ENCODE measurements at places on chromosomes 3 and 15.

- no peak for DNase-seq
Observed at GRCh38 chr15:73714695-73715301, 30.6 kb downstream of the CD276 start.

DNA sequence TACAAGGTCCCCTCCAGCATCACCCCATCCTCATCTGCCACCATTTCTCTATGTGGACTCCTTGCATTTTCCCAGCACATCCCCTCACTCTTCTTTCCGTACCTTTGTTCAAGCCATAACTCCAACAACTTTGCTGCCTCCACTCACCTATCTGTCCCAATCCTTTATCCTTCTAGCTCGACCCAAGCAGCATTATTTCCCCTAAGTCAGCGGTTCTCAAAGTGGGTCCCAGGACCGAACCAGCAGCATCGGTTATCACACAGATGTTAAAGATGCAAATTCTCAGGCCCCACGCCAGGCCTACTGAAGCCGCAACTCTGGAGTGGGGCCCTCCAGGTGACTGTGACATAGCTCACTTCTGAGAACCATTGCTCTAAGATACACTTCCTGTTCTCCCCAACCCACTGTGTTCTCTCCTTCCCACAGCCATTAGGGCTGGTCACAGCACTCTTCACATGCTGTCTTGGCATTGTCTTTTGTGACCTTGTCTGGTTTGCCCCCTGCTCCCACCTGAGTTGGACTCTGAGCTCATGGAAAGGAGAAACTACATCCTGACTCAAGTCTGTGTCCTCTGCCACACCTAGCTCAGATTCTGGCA, 56.2 kb downstream of the AAGAB start:
- DNase-seq: no peak

- no peak for DNase-seq
Observed at GRCh38 chr15:101533371-101534140, 44.0 kb upstream of the PCSK6 start.

GRCh38 chr3:169334991-169335390, 328.5 kb downstream of the MECOM start:
- no peak for DNase-seq

GRCh38 chr3:49377483-49377882, 19.3 kb upstream of the GPX1 start:
- no peak for DNase-seq

DNA sequence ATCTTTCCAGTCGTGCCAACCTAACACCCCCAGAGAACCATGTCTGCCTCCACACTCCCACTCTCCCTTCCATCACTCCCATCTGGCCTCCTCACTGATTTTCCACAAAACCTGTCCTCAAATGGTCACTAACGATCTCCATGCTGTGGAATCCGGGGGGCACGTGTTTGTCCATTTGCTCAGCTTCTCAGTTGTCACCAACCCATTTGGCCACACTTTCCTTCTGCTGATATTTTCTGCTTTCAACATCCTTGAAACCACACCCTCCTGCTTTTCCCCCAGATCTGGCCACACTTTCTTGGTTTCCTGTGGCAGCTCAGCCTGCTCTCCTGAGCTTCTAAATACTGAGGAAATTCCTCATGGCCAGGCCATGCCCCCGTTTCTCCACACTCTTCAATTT, 257.2 kb upstream of the NSMCE3 start:
- no peak for DNase-seq

DNA sequence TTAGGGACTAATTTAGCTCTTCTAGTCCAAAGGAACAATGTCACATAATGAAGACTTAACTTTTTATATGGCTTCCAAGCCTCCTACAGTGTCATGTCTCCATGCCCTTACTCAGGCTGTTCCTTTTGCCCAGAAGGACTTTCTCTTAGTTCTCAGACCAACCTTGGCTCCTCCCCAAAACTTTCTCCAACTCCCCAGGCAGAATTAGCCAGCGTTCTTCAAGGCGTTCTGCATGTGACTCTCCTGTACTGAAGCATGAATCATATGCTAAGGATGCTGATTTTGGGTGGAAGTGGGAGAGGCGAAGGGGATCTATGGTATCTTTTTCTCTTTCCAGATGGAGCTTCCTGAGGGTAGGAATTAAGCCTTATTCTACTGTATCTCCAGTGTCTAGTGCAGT, 335.1 kb upstream of the ICE2 start:
- DNase-seq: no peak

DNA sequence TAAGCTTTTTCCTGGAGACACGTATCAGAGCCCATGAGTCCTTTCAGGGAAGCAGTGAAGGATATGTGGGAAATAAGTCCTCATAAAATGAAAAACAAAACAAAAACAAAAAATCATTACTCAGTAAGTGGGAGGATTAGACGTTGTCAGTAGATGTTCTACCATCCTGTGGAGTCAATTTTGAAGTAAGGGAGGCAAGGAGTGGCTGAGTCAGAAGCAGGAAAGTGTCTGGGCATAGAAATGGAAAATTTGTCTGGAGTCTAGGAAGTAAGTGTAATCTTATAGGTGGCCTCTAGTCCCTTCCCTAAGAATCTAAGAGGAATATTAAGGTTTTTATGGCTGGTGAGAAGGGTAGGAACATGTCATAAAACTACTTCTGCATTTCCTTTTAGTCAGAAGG, 339.8 kb upstream of the SEMA6D start:
- no peak for DNase-seq

Data from amniotic stem cell (primary cell).